ENCODE measurements at places on chromosomes 12 and 14.

DNA sequence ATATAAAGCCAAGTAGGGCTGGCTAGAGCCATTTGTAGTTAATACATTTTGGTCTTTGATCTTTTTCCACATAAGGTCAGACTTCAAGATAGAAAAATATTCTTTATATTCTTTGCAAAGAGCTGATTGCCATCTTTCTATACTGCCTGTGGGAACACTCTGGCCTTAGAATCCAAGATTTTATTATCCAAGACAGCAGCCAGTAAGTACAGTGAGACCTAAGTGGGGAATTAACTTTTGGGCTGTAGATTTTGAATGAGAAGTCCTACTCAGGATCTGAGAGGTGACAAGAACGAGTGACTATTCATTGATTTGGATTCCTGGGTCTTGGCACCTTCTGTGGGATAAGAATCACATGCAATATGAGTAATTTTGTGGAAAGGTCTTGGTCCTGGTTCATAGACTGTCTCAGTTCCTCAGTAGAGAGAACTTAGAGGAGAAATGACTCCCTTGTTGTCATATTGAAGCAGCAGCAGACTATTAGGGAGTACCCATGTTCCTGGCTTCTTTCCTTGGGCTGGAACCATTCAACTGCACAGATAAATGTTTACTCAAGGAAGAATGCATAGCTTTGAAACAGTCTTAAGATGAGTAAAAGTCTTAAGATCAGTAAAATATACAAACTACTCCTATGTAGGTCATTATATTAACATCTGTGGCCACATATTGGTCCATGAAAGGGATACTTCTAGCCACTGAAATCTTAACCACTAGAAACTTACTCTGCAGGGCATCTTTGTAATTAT, 353.8 kb downstream of the RAD51B start:
- DNase-seq: no peak

- DNase-seq: no peak
Measured at GRCh38 chr12:62931477-62931876, 3.5 kb downstream of the PPM1H start.

- DNase-seq: no peak
Measured at GRCh38 chr12:117231750-117232149, 41.5 kb upstream of the FBXO21 start.

DNA sequence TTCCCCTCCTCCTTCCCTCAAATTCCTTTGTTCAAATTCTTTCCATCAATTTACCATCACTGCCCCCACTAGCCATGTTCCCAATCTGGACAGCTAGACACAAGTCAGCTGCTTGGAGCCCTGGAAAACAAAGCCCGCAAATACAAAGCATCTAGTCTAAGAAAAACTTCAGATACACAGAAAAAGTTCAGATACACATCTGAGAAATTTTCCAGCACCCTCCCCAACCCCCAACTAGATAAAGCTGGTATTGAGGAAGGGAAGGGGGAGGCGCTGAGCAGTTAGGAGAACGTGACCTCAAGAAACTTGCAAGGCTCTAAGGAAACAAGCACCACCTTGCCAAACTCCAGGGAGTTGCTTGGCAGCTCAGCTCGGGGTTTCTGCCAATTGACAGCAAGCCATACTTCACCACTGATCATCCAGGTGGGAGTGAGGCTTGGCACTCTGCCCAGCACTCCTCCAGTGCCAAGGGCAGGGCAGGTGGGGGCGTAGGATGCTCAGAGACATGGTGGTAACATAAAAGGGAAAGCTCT, 5.1 kb upstream of the CNIH1 start:
- no peak for DNase-seq

DNA sequence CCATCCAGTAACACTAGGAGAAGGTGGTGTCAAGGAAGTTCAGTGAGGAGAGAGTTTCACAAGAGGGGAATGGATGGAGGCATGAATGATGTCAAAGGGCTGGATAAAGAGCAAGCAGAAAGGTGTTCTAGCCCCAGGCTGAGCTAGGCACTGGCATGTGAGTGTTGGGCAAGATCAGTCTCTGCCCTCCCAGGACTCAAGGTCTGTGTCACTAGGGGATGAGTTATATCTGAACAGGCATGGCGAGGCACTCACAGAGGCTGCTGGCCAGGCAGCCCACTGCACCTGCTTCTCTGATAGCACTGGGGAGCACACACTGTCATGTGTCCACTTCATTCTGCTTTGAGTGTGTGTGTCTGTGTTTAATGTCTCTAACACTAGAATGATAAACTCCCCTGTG, 903.8 kb downstream of the BCL11B start:
- no peak for DNase-seq

GRCh38 chr12:96237465-96238077, 43.4 kb downstream of the ELK3 start:
- no peak for DNase-seq

- no peak for DNase-seq
Measured at GRCh38 chr12:4187916-4188315, 85.6 kb upstream of the CCND2 start.

GRCh38 chr12:99495799-99496198, 151.8 kb upstream of the GARIN6 start:
- DNase-seq: no peak

- DNase-seq: no peak
Measured at GRCh38 chr12:74541074-74541473, 3.4 kb downstream of the ATXN7L3B start.

DNA sequence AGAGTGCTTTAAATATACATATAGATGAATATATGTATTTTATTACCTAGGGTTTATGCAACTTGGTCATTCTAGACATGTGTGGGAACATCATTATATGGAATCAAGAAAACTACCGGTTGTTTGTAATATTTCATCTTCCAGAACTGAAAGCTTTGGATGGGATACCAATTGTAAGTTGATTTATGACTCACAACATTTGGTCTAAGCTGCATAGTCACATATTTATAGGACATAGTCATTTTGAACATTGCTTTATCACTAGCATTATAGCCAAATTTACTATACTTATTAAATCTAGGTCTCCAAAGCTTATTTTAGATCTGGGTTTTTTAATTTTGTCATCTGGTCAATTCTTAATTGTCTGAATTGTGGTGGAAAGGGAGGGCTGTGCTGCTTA, 83.7 kb upstream of the PCNX4 start:
- DNase-seq: no peak

DNA sequence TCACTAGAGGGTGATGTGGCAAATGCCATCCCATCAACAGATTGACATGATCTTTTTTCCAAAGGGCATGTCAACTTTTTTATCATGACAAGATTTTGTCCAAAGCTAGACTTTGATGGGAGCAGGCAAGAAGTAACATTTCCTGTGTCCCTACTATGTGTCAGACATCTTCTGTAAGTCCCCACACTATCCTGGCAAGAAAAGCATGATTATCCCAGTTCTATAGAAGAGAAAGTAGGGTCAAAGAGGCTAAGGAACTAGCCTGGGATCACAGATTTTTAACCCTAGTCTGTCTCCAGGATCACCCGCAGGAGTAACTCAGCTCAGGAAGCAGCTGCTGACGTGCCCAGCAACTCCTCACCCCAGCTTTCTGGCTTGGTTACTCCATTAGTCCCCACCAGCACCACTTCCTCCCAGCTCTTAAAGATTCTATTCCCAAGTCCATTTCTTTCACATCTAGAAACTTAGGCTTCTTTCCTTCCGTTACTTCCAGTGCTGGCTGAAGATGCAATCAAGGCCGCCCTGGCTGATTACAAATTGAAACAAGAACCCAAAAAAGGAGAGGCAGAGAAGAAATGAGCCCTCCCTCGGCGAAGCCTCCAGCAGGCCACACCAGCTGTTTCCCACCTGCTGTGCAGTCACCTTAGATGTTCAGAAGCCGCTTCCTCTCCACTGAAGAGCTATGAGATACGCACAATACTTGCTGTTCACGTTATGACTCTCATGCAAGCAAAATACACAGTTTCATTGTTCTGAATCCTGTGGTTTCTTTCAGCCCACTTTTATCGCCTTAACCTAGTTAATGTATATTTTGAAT, 6.2 kb downstream of the ISCU start:
- DNase-seq: no peak

GRCh38 chr12:77504466-77504865, 326.2 kb upstream of the NAV3 start:
- DNase-seq: no peak

- DNase-seq: no peak
Measured at GRCh38 chr12:132719141-132719953, 8.7 kb downstream of the PGAM5 start.

Data from SK-N-MC (cell line).